Lung microvascular endothelial cell (primary cell): ENCODE measurements at places on chromosomes 6 and 20. TPM values are rescaled to one million over a fixed set of nuclear protein-coding genes. Genes with fewer than 3 reads are reported as not detected.

GRCh38 chr6:99341862-99342455 lies 7.5 kb downstream of the FAXC start:
- DNase-seq, result no peak

- no peak for DNase-seq
These were observed 184.9 kb upstream of the TENT5A start for GRCh38 chr6:81937296-81937937.

DNA sequence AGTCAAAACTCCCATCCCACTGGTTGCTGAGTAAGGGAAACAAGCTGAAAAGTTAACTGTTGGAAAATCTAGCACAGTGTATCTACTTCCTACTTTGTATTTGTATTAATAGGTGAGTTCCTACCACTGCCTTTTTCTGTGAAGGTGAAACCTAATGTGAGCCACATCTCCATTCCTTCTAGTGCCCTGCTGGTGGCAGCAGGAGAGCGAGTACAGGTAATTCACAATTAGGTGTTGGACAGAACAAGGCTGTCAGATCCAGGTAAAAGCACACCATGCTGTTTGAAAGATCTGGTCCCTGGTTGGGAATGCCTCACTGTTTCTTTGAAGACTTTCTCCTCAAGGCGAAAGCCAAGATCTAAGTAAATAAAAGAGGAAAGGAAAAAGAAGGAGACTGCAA lies 528.4 kb downstream of the PKHD1 start:
- DNase-seq, result no peak

DNA sequence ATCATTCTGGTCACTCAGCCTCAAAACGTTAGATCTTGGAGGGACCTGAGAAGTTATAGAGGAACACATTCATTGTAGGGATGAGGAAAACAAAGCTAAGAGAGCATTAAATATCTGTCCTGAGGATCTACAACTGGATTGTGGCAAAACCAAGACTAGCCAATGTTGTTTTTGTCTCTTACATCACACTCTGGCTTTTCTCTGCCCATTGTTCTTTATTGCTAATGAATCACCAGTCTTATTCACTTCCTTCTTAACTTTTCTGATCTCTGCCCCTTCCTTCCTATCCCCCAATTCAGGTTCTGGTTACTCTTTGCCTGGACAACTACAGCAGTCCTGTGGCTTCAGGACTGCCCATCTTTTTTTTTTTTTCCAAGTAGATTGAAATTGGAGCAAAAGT lies 57.0 kb upstream of the PREP start:
- DNase-seq, result peak; percentile 50

- no peak for DNase-seq
These were observed 165.0 kb downstream of the TBC1D7 start for GRCh38 chr6:13163161-13163944.

DNA sequence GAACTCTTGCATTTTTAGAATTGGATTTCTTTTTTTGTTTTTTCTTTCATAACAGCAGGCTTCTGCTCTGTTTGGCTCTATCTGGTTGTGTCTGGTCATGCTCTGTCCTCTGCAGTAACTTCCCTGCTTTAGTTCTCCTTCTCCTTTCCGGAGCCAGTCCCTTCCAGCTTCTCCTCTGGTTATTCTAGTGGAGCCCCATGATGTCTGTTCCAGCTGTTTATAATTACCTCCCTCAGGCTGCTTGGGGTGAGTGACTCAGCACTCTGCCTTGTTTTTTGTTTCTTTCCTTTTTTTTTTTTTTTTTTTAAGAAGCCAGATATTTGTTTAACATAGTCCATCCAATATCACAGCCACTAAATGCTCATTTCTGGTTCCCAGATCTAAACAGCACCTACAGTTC lies 409.6 kb downstream of the MAFB start:
- DNase-seq, result peak; percentile 46

- no peak for DNase-seq
These were observed 215.7 kb downstream of the SYNDIG1 start for GRCh38 chr20:24684956-24685691.

DNA sequence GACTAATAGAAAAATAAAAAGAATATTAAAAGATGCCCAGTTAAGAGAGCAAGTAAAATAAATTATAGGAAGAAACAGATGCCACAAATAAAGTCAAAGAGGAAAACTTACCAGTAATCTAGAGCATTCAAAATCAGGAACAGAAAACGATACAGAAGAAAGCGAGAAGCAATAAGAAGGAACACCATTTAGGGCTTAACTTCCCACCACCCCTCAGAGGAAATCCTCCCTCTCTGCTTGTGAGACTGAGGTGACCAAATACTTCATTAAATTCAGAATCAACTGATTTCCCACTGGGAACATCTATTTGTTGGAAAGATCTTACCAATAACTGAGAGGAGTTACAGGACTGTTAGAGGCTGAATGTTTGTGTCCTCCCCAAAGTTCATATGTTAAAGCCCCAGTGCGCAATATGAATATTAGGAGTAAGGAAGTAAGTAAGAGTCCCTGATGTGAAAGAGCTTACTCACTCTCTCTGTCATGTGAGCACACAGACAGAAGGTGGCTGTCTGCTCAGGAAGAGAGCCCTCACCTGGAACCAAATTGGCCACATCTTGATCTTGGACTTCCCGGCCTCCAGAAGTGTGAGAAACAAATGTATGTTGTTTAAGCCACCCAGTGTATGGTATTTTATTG lies 19.5 kb downstream of the KATNA1 start:
- no peak for DNase-seq

DNA sequence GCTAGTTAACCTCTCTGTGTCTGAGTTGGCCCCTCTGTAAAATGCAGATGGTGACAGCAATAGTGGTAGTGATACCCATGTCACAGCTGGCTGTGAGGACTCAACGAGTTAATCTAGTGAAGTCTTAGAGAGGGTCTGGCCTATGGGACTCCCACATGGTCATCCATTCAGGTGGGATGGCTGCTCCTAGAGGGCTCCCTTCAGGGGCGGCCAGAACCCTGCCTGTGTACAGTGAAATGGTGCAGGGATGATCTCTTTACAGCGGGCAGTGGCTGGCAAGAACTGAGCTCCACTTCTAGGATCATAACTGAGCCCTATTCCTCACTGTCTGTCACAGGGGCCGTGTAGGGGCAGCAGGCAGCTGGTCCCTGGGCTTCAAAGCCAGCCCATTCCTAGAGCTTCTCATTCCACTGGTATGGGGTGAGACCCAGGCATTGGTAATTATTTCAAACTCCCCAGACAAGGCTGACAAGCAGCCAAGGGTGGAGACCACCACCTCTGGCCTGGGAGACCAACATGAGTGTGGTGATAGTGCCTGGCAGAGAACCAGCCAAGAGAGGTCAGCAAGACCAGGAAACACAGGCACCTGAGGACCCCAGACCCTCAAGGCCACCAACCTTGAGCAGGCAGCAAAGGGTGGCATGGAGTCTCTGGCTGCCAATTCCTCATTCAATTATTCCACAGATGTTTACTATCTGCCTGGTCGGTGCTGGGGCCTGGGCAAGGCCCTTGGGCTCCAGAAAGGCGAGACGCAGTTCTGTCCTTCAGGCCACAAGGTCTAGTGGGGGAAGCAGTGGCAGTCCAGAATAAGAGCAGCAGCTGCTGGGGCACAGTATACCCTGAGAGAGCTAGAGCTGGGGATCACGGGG lies 103.4 kb downstream of the MRPL14 start:
- no peak for DNase-seq

- no peak for DNase-seq
These were observed 1.6 kb downstream of the CLIC5 start for GRCh38 chr6:46014046-46014445.

DNA sequence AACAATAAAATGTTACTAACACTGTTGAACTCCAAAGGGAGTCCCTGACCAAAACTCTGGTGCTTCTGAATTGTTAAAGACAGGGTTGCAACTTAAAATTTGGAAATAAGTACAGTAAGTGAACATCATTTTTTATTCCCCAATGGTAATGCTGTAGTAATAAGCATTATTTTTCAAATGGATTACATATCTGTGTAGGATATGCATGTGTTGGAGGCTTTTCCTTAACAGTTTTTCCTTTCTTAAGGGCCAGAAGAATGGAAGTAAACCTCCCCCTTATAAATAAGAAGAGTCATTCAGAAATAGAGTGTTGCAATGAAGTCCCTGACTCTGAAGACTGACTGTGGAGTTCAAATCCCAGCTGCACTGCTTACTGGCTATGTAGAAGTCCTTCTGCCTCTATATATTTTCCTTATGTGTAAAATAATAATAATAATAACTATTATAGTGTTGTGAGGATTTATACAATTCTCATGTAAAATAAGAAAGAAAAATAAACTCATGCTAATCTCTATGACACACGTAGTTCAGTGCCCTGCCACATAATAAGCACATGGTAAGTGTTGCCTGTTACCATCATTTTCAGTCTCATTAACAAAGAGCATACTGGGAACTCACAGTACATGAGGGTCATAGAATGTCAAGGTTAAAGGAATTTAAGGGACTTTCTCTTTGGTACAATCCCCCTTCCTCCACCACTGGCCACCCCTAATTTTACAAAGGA lies 129.8 kb upstream of the SMLR1 start:
- no peak for DNase-seq

- peak; percentile 41 for DNase-seq
These were observed 868 bp downstream of the MC3R start for GRCh38 chr20:56249244-56249955.

DNA sequence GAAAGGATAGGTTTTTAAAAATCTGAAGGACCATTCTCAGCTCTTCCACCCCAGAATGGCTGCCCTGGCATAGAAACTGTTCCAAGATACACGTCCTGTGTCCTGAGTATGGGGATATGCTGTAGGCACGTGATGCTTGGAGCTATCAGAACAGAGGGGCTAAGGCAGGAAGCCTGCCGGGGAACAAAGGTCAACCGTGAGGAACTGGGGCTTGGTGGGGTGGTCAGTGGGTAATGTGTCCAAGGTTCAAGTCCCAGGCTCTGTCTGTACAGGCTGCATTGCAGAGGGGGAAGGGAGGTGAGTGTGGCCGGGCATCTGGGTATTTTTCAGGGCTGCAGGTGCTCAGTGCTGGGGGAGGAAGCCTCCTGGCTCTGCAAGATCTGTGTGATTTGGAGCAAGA lies 479.6 kb upstream of the CHD6 start:
- DNase-seq, result no peak

- no peak for DNase-seq
These were observed 7.8 kb downstream of the HCRTR2 start for GRCh38 chr6:55182016-55182650.

GRCh38 chr20:51306521-51307358 lies 235.8 kb downstream of the NFATC2 start:
- peak; percentile 78 for DNase-seq

SCUBE3 gene
- total RNA-seq, result 0.60 and 0.87 TPM in 2 replicates

FAM184A gene
- under 0.01 and 0.40 TPM in 2 replicates for total RNA-seq

EFCAB8 gene
- total RNA-seq, result under 0.01 TPM in 2 replicates

SLC4A11 gene
- total RNA-seq, result 5.2 and 23.8 TPM in 2 replicates

CALHM6 gene
- total RNA-seq, result 1.1 and 2.6 TPM in 2 replicates

GSTA3 gene
- total RNA-seq, result not detected in 2 replicates

STMN3 gene
- under 0.01 and 1.1 TPM in 2 replicates for total RNA-seq

OXT gene
- not detected in 2 replicates for total RNA-seq

GJE1 gene
- not detected in 2 replicates for total RNA-seq
